ENCODE measurements at places on chromosomes 13 and 19.

GRCh38 chr13:25292301-25292700 is 5.0 kb upstream of the MTMR6 start:
- DNase-seq, result no peak

DNA sequence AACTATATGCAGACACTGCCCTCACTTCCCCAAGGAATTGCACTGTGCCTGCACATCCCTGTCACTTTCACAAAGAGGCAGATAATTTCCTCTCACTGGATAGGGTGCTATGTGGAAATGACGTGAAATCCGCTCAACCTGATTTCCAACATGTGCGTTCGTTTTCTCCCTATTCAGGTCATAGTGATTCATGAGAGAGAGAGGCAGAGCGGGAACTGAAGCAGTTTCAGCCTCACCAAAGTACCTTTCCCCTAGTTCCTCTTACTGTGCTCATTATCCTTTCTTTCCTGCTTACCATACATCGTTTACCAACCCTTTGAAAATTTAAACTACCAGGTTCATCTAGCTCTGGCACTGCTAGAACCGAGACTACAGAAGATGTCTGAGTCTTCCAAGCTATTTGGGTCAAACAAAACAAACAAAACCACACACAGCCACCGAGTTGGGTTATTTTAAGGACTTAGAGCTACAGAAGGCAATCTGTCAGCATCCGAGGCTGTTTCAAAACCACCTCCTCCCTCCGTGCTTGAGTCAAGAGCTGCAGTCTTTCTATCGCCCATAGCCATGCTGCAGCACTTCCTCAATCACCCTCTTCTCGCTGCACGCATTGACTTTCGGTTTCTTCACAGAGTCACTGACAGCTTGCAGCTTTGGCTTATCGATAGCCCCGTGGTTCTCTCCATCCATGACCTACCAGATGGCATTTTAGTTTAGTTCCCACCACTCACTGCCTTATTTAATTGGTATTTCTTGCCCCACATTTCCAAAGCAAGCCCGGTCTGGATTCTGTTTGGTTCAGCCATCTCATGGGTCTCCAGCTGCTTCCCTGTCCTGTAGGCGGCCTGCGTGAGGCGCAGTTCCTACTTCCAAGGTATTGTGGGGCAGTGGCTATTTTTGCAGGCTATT is 1395.8 kb downstream of the EFNB2 start:
- DNase-seq, result no peak

GRCh38 chr19:13781547-13781946 is 7.3 kb downstream of the C19orf53 start:
- DNase-seq, result no peak

DNA sequence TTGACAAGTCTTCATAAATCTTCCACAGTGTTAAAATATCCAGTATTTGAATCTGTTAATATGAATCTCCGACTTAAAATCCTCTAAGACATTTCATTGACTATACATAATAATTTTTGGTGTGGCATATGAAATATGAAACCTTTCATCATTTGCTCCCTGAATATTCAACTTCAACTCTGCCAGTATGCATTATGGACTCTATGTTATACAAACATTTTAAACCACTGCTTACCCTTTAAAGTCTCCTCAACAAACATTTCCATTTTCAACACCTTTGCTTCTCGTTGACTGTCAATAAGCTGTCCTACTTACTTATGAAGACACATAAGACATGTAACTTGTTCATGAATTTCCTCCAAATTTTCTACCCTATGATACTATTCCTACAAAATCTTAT is 579.4 kb upstream of the SLITRK6 start:
- no peak for DNase-seq

DNA sequence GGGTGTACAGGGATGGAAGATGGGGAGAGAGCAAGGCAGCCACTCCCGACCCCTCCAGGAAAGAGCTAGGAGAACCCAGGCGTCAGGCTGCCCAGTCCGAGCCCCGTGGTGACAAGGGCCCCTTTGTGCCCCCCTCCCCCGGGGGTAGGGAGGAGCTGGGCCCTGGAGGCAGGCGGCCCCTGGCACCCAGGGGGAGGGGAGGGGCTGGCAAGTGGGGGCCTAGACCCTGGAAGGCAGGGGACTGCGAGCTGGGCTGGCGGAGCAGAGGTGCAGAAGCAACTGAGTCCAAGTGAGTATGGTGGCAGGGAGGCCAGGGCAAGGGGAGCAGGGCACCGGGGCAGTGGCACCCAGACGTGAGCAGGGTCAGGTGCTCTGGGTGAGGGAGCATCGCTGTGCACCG is at the start of gene MAG:
TSS of gene MAG (plus strand) at position 246 of the 400 bp plus-strand sequence. CDS start 3,248 bp downstream, outside the sequence.
- DNase-seq, result no peak
